ENCODE measurements at places on chromosomes 5 and 9.

DNA sequence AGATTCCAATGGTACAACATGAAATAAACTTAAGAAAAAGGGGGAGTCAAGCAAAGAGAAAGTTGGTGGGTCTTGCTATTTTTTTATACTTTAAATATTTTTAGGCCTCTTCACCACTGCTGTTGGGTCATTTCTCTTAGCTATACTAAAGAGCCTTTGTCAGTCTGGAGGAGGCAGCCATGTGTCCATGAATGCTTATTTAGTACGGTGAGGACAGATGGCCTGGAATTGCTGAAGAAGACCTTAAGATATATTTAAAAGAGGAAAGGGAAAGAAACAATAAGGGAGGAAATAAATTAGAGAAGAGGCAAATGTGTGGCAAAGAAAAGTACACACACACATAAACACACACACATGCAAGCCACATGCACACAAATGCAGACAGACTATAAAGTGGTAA, 560.5 kb upstream of the MEF2C start:
- no peak for DNase-seq

GRCh38 chr9:121369595-121370265, at the start of gene STOM:
STOM (minus strand) TSS chr9:121370250; CDS start chr9:121370187, 63 bp downstream.
- peak; percentile 72 for DNase-seq

DNA sequence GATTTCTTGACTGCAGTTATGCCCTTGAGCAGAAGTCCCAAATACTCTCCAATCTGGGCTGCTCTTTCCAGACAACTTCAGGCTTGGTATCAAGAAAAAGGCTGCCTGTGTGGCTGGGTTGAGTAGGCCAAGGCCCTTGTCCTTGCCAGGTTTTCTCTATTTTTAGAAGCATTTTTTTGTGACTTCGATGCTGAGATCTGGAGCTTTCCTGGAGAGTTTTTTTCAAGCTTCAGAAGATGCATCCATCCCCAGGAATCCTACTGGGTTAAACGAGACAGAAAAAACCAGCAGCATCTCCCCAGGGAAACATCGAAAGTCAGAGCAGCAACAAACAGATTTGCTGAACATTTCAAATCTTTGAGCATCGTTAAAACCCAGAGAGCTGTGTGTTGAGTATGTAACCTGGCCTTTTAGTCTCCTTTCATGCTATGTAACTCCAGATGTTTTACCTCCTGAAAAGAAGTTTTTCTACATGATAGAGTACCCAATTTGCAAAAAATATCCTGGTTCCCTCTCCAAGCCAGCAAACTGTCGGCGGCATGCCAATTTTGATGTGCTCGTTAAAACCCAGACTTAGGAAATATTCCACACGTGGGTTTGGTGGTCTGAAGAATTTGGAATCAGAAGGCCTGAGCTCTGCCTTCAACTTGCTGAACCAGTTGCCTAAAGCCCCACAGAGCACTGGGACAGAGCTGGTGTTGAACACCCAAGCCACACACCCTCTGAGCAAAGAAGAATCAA, 98.1 kb upstream of the ALDH1B1 start:
- no peak for DNase-seq

DNA sequence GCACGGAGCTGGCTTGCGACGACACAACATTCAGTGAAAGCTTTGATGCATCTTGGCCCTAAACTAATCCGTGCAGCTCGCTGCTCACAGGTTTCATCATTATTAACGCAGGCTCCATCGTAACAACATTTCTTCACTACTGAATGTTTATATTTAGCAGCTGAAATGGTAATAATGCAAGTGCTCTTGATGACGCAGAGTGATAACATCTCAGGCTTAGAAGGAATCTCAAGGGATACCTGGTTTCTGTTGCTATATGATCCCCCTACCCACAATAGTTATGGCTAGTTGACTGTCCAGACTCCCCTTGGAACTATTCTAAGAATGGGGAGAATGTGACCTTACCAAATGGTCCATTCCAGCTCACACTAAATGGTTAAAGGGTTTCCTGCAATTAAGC, 36.2 kb downstream of the C5 start:
- DNase-seq: no peak

GRCh38 chr9:68739621-68740174, 34.7 kb downstream of the PIP5K1B start:
- no peak for DNase-seq

DNA sequence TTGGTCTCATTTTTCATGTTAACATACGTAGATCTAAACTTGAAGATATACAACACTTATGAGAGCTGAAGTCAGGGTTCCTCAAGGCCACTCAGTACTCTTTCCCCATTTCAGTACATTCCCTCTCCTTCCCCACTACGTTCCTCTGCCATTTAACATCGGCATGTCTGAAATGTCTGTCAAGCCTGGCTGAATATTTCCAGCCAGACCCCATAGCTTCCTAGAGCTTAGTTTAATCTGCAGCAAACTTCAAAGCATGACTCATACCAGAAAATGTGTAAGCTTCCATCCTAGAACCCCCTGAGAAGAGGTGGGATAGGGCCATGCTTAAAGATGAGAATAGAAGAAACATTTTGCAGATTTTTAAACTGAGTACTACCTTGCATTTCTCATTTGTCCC, 6.2 kb downstream of the GZMA start:
- DNase-seq: no peak

GRCh38 chr9:134820901-134821300, 59.7 kb upstream of the FCN2 start:
- DNase-seq: no peak

DNA sequence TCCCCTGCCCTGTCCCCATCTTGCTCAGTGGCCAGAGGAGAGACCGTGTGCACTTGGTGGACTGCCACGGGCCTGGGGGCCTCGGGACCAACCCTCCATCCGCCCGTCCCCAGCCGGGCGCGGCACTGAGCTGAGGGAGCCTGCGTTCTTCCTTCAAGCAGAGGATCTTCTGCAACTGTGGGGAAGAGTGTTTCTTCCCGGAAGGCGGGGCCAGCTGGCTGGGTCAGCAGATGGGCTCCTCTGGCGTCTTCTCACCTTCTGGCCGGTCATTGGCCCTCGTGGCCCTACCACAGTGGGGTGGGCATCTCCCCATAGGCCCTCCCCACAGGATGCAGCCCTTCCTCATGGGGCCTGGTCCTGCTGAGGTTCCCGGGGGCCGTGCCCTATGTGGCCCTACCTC, 17.4 kb downstream of the RXRA start:
- no peak for DNase-seq

DNA sequence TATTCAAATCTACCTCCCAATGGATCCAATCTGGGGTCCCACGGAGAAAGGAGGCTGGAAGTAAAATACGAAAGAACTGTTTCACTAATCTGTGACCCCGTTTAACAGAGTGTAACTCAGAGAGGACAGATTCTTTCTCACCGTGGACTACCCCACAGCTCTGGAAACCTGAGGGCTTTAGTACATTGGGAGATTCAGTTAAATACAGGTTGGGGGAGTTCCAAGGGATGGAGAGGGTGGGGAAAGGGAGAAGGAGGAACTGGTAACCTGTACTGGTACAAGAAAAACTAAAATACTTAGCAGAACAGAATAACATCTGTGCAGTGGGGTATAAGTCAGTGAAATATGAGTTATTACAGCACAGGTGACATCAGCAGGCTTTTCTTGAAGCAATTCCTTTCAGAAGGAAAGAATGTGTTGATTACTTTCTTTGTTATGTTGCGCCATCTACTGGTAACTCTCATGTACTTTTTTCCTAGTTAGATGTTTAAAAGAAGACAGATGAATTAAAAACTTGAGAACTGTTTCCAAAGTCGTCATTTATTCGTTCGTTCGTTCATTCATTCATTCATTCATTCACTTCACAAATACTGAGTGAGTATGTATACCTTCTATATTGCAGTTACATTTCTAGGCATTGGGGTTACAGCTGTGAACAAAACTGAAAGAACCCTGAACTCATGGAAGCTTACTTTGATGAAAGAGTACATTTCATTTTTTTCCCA, 30.0 kb upstream of the STOM start:
- no peak for DNase-seq

- peak; percentile 58 for DNase-seq
Observed at GRCh38 chr5:43017428-43017815, 22.7 kb downstream of the ANXA2R start.

DNA sequence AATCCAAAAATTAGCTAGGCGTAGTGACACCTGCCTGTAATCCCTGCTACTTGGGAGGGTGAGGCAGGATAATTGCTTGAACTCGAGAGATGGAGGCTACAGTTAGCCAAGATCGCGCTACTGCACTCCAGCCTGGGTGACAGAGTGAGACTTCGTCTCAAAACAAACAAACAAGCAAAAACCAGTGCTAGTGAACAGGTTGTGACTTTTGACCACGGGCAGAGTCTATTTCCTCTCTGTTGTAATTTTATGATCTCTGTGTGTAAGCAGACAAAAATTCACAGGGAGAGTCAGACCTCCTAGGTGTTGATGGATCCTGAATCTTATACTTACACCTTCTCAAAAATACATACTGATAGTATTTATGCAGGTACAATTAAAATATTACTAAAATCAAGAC, 65.8 kb downstream of the SPEF2 start:
- no peak for DNase-seq

- no peak for DNase-seq
Observed at GRCh38 chr9:132826131-132826530, 52.0 kb downstream of the AK8 start.

DNA sequence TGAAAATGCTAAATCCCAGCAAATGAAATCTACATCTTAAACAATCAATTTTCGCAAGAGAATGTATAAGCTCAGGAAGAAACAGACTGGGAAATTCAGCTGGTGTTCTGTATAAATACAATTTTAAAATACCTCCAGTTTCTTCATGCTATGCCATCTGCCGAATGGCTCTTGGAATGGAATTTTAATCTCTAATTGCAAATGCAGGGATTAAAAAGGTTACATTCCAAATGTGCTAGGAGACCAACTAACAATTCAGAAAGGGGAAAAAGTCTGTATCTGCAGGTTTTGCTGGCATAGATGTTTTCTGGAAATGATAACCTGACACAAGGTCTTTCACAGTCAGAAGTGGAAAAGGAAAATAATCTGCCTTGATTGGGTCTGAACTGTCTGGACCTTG, 379.7 kb downstream of the MAT2B start:
- DNase-seq: no peak

DNA sequence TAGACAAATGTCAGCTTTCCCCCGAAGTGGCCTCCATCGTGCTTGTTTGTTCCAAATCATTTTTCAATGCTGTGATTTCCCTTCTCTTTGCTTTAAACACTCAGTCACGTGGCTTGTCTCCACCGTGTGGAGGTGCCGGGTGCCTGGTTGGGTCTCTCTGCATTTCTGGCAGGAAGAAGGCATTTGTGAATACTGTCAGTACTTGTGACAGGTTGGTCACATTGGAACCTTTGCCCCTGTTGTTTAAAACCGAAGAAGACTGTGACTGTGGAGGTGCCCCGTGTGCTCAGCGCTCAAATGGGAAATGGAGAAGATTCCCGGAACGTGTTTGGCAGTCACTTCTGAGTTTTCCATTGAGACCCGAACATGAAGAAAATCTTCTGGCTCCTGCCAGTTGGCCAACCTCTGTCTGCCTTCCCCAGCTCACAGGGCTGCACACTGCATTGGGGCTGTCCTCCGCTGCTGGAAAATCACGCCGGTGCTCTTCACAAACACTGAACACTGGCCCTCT, 74.6 kb downstream of the LMNB1 start:
- DNase-seq: peak; percentile 49

GRCh38 chr5:78760366-78760765, 111.8 kb upstream of the LHFPL2 start:
- DNase-seq: no peak

DNA sequence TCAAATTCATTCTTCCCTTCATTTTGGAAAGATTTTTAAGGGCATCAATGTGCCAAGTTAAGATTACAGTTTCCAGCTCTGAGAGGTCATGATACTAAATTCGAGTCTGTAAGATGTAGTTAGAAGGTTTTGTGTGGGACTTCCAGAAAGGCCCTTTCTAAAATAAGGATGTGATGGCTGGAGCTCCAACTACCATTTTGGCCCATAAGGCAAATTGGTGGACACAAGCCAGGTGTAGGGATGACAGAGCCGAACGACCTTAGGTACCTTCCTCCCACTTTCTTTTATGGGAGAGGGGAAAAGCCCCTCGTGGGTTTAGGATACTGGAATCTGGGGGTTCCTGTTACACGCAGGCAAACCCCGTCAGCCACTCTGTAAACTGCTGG, 54.3 kb upstream of the PTPDC1 start:
- no peak for DNase-seq
